ENCODE measurements at places on chromosomes 2 and 18. TPM values are rescaled to one million over a fixed set of nuclear protein-coding genes. Genes with fewer than 3 reads are reported as not detected.

Gene NTSR2
- not detected for total RNA-seq

Gene ARHGAP28
- total RNA-seq, result 8.6 TPM

Gene CREB1
- total RNA-seq, result 62.0 TPM

Gene ZNF396
- total RNA-seq, result 1.9 TPM

Gene TSHZ1
- 26.0 TPM for total RNA-seq

Gene G6PC2
- total RNA-seq, result not detected

Gene LHCGR
- total RNA-seq, result 0.42 TPM

- no peak for DNase-seq
These were observed 66.3 kb upstream of the GLI2 start for GRCh38 chr2:120669121-120669952.

DNA sequence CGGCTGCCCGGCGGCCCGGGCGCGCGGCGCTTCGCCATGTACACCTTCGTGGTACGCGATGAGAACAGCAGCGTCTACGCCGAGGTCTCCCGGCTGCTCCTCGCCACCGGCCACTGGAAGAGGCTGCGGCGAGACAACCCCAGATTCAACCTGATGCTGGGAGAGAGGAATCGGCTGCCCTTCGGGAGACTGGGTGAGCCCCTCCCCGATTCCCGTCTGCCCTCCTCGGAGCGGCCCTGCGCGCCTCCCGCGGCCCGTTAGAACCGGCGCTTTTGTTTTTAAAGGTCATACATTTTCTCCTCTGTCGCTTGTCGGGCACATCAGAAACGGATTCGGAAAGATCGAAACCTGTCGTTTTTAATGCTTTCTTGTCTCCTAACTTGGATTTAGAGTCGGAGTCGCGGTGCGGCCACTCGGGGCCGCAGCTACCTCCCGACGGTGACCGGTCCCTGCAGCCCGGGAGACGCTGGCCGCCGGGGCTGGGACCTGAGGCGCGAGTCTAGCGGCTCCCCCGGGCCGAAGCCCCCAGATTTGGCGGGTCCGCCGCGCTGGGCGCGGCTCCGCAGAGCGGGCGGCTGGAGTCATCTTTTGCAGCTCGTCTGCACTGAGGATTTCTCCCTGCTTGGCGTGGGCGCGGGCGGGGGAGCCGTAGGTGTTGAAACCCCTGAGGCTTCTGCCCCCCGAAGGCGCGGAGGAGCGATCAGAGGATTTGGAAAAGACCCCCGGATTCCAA lies 519 bp downstream of the TTL start:
- DNase-seq, result peak; percentile 80

DNA sequence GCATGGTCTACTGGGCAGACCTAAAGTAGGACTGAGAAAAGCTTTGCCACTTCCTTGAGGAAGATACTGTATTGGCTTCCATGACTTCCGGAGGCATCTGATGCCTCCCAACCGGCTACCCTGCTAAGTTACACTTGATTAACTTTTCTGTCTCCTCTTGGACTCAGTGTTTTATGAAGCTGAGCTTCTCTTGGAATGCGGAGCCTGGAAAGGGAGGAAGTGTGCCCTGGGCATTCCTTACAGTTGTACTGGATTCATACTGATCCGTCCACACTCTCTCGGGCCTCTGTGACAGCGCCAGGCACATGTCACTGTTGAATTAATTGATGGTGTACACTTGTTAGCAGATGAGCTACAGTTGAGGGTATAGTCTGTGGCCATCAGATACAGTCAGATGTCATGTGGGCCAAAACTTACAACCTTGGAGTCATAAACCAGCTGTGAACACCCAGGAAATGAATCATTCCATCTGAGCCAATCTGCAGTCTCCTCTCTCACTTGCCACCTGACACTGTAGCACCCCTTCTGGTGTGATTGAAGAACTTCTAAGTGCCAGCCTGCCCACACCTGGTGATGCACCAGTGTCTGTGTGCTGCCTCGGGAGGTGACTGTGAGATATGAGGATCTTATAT lies 122.5 kb downstream of the FHOD3 start:
- DNase-seq, result no peak

GRCh38 chr2:231138699-231139098 lies 13.9 kb upstream of the HTR2B start:
- no peak for DNase-seq

DNA sequence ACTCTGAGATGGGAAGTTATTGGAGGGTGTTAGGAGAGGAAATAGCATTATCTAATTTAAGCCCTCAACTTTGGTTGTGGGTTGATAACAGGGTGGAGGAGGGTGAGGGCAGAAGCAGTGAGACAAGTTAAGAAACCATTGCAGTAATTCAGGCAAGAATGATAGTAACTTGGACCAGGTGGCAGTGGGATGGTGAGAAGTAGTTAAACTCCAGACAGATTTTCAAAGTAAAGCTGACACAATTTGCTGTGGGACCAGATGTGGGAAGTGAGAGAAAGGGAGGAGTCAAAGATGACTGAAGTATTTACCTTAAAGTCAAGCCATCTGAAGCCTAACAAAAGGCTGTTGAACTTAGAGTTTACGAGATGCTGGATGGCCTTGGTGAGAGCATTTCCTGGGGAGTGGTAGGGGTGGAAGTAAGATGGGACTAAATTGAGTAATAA lies 163.2 kb upstream of the KLF7 start:
- DNase-seq, result no peak

GRCh38 chr2:172627181-172627580 lies 71.3 kb downstream of the PDK1 start:
- DNase-seq, result no peak

DNA sequence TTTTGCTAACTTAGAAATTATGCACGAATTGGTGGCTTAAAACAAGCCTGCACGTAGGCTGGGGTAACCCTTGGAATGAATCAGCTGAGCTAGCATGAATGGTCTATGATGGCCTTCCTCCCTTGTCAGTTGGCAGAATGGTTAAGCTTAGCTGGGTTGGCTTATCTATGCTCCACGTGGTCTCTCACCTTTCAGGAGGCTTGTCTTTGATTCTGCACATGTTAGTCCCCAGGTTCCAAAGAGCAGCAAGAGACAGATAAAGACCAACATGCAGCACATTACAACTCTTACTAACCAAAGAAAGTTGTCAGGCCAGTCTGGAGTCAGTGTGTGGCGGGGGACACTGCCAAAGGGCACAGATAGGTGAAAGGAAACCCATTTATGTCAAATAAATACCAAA lies 700.9 kb upstream of the SYT4 start:
- no peak for DNase-seq

- DNase-seq, result no peak
These were observed 33.6 kb downstream of the KIDINS220 start for GRCh38 chr2:8803658-8804379.

DNA sequence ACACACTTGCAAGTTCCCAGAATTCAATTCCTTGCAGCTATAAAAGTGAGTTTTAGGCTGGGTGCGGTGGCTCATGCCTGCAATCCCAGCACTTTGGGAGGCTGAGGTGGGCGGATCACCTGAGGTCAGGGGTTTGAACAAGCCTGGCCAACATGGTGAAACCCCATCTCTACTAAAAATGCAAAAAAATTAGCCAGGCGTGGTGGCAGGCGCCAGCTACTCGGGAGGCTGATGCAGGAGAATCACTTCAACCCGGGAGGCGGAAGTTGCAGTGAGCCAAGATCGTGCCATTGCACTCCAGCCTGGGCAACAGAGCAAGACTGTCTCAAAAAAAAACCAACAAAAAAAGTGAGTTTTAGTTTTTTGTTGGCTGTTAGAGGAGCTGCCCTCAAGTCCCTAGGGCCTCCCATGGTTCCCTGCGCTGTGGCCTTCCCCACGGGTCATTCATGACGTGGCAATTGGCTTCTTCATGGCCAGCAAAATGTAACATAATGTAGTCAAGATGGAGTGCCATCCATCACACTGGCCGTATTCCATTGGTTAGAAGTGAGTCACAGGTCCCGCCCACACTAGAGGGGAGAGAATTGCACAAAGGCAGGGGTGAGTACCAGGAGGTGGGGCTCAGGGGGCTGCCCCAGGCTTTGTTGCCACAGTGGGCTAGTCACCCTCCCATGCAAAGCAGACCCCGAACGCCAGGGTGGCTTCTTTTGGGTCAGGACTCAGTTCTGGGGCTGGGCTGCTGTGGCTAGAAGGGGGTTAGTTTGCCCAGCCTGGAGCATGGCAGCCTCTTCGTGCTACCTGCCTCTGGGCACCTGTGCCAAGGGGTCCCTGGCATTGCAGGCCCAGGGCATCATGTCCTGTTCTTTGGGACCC lies 37.7 kb upstream of the INHBB start:
- no peak for DNase-seq

GRCh38 chr2:175203621-175204496 lies 22.3 kb upstream of the ATP5MC3 start:
- DNase-seq, result no peak

DNA sequence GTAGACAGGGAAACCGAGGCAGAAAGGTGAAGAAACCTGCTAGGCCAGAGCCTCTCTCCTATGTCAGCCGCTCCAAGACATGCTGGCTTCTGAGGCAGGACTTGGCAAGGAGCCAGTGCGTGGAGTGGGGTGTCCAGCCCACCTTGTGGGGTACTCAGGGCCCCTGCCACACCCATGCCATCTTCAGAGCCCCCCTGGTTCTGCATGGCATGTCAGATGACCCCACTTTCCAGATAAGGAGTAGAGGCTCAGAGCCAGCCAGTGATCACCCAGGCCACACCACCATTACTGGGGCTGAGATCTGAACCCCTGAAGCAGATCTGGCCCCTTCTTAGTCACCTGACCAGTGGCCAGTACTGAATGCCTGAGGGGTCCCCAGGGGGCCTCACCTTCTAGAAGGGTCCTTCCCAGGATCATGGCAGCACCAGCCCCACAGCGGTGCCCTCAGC lies 14.7 kb downstream of the CROCC2 start:
- peak; percentile 76 for DNase-seq

DNA sequence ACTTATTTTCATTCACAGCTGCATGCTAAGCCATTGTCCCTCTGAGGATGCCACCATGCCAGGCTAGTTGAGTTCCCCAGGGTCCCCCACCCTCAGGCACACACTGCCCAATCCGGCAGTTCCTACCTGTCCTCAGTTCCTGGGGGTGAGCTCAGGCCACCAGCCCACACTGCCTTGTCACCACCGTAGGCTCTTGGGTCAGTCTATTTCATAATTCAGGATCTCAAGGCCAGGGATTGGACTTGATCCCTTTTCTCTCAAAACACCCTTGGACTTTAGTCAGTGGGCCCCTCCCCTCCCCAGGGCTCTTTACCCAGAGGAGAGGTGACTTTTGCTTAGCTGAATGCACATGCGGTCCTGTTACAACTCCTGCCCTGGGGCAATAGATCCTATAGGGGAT lies 18.7 kb upstream of the MC2R start:
- no peak for DNase-seq

DNA sequence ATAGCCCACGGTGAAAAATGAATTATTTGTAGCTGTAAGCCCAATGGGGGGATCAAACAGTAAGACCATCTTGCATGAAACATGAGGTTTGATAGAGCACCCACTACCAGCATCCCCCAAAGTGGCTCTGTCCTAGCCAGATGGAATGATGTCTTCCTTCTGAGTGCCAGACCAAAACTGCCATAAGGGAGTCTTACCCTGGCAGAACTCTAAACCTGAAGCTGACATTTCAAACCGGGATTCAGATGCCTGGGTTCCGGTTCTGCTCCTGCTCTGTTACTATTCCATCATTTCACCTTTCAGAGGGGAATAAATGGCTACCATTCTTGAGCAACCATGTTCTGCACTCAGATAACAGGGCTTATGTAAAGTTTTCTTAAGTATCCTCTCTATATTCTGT lies 67.4 kb downstream of the MYO3B start:
- no peak for DNase-seq

DNA sequence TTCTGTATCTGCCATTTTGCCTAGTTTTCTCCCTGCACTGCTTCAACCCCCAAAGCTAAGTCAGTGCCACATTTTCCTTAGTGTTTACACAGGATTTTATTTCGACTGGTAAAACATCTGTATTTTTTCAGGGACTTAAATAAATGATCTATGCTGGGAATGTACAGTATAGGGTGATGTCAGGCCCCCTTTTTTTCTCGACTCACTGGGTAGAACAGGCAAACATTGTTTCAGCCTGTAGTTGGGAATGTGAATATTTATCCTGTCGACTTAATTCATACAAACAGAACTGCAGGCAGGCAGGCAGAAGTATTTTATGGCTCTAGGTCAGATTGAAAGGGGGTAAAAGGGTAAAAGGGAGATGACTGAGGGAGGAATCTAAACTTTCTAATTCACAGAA lies 123.5 kb upstream of the ZFP36L2 start:
- no peak for DNase-seq

- no peak for DNase-seq
These were observed 43.6 kb downstream of the ODC1 start for GRCh38 chr2:10404324-10405143.

DNA sequence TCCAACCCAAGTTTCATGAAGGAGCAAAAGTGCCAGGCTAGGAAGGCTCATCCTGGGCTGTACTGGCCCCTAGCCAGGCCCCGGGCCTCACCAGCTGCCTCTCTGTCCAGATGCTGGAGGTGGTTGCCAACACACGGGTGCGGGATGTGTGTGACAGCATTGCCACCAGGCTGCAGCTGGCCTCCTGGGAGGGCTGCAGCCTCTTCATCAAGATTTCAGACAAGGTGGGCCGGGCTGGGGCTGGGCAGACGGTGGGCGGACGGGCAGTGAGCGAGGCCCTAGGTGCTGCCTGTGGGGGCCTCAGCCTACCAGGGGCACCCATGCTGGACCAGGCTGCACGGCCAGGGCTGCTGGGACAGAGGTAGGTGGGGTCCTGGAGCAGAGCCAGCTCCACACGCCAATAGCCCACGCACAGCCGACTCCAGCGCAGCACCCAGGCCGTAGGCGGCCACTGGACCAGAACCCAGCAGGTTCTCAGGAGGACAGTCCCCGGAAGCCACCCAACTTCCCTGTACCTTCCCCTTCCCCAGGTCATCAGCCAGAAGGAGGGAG lies 11.8 kb upstream of the GPR17 start:
- no peak for DNase-seq

DNA sequence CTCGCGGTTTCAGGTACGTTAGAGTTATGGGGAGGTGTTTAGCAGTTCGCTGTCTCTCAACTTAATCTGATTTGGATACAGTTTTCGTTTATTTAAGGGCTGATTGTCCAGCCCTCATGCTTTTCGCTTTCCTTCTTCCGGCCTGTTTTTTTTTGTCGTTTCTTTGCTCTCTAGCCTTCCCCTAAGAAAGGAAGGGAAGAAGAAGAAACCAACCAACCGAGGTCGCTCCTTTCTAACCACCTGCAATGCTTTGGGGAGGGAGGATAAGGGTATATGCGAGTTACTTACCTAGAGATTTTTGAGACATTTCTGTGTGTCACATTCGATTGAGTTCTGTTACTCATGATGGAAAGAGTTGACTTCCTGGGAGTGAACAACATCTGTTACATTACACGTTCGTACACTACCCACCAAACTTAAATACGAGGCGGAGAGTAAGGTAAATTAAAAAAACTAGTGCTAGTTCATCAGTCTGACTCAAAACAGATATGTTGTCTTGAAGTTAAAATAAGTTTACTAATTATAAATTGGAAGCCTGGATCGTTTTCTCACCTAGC lies 918 bp downstream of the EIF5B start:
- DNase-seq, result no peak

All from aorta (tissue), 5 donors.